Stimulated activated CD8-positive, alpha-beta memory T cell treated with anti-CD3 and anti-CD28 coated beads, Interleukin-15, amount 100 ng/mL, for 4 hours (primary cell): ENCODE measurements at places on chromosomes 4 and X.

DNA sequence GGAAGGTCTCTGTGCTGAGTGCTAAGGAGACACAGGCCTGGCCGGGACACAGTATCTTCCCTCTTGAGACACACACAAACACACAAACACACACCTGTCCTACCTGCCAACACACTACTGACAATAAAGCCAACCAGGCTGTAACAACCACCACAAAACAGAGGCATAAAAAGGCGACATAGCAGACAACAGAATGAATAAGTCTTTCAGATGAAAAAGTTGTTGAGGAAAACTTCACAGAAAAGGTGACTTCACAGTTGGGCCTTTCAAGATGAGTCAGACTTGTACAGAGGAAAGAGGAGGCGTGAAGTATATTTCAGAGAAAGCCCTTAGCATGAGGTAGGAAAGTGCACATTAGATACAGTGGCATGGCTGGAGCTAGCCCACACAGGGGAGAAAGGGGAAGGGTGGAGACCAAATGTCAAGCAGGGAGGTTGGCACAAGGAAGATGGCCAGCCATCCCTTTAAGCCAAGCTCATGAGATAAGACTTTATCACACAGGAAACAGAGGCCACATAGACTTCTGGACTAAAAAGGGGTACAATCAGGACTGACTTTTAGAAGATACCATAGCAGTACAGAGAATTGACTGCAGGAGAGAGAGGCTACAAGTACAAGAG lies 54.0 kb downstream of the SLC9A7 start:
- DNase-seq = no peak

DNA sequence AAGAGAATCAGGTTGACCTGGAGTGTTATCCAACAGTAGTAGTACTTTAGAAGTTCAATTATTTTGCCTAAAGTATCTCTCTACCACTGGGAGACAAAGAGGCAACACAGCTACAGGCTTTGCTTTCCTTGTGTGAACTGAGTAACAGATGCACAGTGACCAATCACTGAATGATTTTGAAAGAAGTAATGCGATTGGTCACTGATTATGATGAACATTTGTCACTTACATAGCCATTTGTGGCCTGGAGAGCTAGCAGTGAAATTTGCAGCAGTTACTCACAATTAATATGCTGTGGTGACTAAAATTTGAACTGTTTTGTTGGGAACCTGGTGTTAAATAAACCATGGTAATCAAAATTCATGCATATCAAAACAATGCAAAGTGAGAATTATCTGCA lies 508.7 kb upstream of the DIPK2B start:
- no peak for DNase-seq

DNA sequence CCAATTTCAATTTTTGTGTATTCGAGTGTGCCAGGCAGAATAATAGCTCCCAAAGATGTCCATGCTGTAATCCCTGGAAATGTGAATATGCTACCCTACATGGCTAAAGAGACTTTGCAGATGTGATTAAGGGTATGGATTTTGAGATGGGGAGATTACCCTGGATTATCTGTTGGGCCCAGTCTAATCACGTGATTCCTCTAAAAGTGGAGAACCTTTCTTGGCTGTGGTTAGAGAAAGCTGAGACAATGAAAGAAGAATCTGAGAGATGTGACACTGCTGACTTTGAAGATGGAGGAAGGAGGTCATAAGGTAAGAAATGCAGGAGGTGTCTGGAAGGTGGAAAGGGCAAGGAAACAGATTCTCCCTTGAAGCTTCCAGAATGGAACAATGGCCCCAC lies 503.5 kb upstream of the PITX2 start:
- no peak for DNase-seq

DNA sequence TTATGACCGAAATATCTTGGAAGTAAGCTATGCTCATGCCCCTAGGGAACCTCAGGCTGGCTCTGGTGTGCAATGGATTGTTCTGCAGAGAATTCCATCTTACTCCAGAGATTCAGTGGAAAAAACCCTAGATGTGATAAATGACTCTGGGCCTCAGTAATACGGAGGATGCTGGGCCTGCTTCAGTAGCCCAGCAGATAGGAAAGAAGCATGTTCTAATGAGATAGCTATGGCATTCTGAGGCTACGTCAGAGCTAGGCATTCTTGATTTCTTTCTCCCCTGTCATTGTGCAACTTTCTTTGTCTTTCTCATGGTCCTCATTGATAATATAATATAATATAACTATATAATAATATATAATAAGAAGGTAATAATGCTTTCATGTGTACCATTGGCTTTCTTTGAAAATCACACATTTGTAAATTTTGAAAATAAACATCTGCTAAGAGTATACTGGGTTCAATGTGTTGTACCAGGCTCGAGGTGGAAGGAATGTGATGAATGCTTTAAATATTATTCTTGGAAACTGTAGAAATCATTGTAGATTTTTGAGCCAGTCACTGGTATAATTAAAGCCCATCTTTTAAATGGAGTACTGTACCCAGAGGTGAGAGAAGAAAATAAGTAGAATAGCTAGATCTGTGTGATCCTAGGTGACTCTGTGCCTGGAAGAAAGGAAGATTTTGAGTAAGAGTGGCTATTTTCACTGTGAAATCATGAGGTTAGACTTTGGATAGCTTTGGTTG lies 152.0 kb downstream of the IL15 start:
- DNase-seq = no peak

GRCh38 chr4:163703251-163703650 lies 208.8 kb downstream of the TMA16 start:
- DNase-seq = no peak
